ENCODE measurements at places on chromosomes 4 and X.
A peak's percentile ranks its signal among the peaks of the same experiment; 100 is the strongest.

DNA sequence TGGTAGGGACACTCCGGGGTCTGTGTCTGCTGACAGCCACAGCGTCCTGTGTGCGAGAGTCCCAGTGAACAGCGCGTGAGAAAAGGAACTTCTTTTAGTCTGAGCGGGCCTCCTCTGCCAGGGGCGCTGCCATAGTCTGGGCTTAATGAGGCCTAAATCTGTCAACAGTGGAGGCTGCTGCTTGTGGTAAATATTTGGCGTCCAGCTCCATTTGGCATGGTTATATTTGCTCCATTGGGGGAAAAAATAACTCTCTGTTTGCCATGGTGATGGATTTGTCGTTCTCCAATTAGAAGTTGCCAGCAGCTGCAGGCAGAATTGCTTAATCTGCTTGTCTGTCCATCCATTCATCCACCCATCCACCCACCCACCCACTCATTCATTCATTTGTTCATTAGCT, 71.4 kb upstream of the PSAPL1 start:
- no peak for DNase-seq

DNA sequence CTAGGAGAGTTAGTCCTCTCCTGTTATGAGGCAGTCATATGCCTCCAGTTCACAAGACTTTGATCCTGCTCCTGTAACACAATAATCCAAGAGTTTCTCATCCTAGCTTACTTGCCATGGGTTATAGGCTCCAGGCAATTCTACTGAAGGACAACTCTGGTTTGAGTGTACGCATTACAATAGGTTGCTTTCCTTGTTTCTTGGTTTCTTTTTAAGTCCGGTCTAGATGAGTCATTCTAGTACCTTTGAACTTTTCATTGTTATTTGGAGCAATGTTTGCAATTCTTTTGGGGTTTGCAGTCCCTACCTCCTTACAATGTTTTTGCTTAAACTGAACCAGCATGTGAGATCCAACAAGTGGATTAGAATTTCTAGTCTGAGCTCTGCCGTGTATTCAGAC, 109.1 kb downstream of the ANAPC4 start:
- DNase-seq, result no peak

DNA sequence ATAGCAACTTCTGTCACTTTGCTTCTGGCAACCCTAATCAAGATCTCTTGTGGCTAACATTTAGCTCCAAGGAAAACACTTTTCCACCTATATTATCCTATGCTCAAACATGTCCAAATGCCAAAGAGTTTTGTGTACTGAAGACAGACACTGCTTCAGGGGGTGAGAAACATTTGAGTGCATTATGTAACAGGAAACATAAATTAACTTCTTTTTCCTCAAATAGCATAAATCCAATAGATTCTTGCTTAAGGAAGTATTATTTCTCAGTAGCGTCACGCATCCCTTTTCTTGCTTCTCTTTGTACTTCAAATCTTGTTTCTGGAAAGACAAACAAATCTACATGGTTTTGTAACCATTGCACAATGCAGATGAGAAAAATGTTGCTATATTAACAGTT, 839.1 kb downstream of the GLUD2 start:
- DNase-seq, result no peak

DNA sequence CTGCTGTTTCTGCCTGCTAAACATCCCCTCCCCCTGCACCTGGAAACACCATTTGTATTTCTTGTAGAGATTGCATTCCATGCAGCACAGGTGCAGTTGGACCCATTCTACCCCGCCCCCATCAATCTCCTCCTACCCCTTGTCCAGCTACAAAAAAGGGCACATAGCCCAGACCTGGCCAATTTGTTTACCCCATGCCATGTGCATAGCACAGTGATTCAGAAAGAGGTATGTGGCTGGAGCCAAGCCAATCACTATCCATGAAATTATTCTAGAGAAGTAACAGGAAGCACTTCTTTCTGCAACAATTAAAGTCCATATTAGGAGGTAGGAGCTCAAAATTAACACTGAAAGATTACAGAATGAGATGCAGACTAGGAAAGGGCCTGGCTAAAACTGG, 20.2 kb upstream of the TMEM184C start:
- no peak for DNase-seq

- no peak for DNase-seq
These were observed 70.0 kb upstream of the FRG1 start for GRCh38 chr4:189870511-189871234.

DNA sequence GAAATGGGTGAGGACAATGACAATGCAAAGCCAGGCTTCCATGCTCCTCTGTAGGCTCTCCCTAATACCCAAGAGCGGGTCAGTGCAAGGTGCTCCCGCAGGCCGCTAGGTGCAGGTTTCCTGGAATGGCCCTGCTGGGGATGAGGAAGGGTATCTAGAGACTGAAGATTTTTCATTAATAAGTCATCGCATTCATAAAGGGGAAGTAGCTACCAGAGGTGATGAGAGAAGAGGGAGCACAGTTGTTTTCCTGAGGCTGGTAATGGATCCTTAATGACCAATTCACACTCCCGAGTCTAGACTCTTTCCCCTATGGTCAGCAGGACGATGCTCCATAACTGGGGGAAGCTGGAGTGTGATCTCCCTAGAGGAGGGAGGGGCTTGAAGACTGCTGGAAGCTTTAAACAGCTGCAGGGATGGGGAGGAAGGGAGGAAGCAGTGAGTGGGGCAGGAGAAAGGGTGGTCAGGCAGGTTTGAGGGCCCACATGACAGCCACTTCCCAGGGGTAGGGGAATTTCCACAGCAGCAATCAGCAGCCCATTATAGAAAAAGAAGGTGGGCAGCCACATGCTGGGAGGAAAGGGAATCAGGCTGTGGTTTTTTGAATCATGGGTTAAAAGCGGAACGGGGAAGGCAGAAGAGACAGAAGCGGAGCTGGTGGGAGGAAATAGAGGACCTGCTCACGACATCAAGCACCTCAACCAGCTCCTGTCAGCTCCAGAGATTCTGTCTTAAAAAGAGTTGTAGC, 10.2 kb upstream of the ATP6AP2 start:
- no peak for DNase-seq

- DNase-seq, result no peak
These were observed 242.5 kb upstream of the VCX3A start for GRCh38 chrX:6777238-6778002.

DNA sequence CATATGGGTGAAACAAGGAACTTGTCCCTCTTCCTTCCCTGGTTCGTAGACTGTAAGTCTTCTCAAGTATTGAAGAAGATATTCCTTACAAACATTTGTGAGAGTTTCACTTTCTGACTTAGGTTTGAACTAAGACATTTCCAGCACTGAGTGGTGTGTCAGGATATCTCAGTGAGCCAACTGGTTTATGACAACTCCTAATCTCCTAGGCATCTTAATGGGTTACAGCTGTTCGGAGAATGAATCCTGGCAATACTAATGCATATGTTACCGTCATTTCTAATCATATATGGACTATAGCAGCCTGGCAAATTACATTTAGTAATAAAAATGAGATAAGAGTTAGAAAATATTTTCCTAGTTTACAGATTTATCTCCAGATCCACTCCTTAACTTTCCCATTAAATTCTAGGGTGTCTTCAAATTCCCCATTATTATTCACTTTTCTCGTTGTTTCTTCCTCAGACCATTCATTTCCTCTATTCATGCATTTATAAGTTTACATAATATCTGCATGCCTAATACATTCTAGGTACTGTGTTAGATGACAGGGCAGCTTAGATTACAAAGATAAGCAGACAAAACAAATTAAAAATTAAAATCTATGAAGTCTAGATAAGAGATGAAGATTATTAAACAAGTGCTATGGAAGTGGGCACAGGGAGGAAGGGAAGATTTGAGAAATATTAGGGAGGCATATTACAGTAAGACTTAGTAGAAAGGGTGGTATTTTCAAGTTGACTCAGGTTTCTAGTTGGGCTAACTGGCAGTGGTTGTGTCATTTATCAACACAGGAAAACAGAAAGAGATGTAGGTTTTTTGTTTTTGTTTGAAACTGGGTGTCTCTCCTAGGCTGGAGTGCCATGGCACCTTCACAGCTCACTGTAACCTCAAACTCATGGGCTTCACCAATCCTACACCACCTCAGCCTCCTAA, 173.9 kb downstream of the WDFY3 start:
- no peak for DNase-seq

DNA sequence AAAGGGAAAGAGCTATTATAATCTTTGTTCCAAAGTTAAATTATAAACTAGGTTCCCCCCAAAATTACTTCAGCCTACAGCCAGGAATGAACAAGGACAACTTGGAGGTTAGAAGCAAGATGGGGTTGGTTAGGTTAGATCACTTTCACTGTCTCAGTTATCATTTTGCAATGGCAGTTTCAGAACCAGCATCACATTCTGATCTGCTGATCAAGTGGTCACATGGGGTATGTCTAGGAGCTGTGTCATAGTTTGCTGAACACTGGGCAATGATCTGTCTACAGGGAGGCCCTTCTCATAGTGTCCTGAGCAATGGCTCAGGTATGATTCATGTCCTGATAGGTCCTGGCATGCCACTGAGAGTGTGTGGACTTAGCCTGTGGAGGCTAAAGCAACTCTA, 41.6 kb upstream of the XIAP start:
- no peak for DNase-seq

- no peak for DNase-seq
These were observed 76.2 kb upstream of the S100G start for GRCh38 chrX:16573781-16574180.

DNA sequence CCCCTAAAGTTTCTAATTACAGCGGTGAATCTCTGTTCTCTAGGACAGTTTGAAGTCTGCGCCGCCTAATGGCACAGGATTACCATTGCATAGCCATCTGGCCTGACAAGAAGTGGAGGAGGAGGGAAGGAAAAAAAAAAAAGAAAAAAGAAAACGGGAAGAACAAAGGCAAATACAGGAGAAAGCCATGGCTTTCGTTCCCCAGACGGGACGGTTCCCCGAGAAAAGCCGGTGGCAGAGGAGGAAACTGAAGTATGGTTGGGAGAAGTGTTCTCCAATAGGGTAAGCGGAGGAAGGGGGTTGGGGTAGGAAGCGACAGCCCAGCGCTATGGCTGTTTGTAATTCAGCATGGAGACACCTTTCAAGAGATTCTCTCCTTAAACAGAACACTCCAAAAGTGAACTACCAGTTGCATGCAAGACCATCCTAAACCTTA, 80.8 kb downstream of the HMGN5 start:
- DNase-seq, result peak; percentile 32

DNA sequence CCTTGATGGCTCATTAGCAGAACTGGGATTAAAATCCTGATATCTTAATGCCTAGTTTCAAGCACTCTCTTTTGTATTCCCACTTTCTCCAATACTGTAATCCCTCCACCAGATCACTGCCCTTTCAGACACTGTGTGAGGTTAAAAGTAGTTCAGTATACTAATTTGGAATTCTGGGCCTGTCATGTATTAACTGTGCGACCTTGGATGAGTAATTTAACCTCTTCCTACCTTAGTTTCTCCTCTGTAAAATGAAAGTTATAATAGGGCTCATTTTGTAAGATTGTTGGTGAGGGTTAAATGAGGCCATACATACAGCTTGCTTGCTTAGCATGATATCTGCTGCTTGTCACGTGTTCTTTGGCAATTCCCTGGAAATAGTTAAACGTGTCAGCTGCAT, 207.3 kb upstream of the HS3ST1 start:
- no peak for DNase-seq

DNA sequence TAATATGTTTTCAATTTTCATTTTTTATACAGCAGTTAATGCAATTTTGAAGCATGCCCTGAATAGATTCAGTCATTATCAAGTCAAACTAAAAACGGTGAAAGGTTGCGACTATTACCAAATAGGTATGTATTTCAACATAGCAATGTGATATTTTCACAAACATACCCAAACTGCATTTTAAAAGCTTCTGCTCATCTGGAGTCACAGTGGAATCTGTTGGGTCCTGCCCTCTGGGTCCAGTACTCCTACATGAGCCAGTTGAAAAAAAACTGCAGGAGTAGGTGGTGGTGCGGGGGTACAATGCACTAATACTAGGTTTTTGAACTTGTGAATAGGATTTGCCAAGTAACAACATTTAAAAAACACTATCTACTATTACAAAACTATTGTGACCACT, 938 bp downstream of the GPR34 start:
- DNase-seq, result no peak

DNA sequence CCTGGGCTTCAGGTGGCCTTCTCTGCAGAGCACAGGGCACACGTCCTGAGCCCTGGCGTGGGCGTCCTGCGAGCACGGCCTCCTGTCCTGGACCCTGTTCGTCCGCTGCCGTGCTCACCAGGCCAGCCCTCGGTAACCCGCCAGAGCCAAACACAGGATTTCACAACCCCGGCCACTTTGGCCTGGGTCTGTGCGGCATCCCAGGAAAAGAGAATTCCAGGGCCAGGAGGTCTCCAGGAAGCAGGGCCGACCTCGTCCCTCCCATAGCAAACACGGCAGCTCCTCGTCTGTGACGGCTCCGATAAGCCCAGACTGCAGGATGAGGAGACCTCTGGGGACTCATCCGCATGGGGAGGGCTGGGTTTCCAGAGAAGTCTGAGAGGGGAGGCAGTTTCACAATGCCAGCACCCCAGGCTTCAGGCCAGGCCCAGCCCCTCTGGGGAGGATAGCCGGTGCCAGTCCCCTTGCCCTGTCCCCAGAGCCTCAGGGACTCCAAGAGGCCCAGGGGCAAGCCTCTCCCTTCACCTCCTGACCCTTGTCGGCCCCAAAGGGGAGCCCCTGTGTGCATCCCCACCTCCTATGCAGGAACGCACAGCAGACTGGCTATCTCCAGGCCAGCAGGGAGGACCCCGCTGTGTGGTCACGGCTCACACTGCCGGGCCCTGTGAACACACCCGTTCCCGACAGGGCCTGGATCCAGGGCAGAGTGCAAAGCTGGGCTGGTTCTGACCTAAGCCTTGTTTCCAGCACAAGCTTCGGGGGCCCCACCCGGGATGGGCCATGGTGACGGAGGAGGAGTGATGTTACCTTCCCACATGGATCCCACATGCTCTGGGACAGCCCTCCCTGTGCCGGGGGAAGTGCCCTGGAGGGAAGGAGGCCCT, 22.3 kb upstream of the HTRA3 start:
- DNase-seq, result no peak

DNA sequence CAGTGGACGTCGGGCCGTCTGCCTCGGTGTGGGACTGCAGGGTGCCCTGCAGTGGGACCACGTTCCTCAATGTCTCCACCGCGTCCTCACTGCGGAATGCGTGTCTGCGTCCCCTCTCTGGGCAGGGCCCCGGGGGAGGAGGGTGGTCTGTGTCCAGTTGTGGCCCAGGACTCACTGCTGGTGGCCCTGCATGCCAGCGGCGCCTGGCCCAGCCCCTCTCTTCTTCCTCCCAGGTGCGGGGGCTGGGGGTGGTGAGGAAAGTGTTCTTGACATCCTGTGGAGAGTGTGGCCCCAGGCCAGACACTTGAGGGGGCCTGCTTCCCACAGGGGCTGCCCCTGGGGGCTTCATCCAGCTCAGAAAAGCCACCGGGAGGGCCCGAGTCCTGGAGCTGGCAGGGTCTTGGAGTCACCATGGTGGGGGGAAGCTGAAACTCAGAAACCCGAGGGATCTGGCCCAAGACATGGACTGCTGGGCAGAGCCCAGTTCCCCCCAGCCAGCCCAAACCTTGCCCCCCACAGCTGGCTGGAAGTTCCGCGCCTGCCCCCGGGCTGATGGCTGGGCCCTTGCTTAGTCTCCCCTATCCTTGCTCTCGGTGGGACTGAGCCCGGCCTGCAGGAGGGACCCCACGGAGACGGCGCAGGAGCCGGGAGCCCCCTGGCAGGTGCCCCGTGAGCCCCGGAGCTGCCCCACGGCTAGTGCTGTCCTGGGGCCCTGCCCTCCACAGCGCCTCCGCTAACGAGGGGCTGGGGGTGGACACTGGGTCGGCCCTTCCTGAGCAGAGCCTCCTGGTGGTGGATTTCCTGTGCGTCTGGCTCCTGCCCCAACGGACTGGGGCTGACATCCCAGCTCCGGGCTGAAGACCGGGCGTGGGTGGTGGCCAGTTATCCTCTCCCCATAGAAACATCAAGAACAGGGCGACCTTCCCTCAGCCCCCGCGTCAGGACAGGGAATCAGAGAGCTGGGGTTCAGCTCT, 2.9 kb downstream of the DOK7 start:
- no peak for DNase-seq

All from right renal pelvis (tissue), 4 donors.